ENCODE measurements at places on chromosomes 5 and 9.

DNA sequence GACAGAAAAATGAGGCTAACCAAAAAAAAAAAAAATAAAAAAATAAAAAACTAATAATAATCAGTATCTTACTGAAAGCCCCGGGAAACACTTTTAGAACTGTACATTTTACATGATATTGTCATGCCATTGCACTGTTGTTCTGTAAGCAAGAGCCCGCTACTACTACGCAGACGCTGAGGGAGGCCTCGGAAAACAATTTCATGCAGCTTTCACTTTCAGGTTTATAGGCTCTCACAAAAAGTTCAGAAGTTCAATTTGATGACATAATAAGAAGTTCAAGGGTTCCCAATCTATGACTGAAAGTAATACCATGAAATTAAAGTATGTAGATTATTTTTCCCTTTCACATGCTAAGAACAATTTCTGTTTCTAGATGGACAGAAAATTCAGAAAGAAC lies 318.3 kb upstream of the ITGA1 start:
- no peak for DNase-seq

DNA sequence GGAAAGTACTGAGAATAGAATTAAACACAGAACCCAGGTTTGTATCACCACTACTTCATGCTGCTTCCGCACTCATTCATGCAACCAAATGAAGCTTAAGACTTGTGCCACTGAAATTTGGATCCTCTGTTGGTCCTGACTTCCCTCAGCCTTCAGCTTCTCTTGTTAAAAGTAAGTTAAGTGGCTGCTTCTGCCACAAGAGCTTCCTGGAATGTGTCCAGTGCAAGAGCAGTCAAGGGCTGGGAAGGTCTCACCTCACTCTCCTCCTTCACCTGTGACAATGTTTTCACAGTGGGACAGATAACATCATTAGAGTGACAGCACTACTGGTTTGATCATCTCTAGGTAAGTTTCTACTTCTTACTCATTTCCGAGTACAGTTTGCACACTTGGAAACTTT lies 7.9 kb downstream of the SNCAIP start:
- DNase-seq, result peak; percentile 55

DNA sequence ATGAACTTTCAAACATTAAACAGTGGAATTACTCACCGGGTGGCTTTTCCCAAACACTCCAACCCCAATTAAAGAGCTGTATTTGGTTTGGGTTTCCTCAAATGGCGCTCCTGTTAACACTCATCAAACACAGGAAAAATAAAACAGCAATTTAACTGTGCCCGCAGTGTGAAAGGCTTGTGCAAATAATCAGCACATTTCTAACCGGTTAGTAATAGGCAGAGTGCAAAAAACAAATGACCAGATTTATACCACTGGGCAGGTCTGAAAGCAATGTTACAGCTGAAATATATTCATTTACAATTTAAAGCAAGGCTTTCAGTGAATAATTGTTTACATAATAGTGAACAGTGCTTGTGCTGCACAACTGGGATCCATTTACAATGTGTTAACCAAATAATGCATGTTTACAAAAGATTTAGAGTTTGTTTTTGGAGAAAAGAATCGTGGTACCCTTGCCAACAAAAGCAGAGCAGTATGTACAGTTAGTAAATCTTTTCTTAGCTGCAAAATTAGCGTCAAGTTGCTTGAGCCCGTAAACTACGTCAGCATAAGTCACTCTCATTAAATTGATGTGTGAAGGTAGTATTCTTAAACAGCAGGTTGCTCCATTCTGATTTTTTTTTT lies 662.9 kb upstream of the ZNF608 start:
- peak; percentile 72 for DNase-seq

- DNase-seq, result no peak
These were observed 480.8 kb downstream of the PSAT1 start for GRCh38 chr9:78777747-78778146.

DNA sequence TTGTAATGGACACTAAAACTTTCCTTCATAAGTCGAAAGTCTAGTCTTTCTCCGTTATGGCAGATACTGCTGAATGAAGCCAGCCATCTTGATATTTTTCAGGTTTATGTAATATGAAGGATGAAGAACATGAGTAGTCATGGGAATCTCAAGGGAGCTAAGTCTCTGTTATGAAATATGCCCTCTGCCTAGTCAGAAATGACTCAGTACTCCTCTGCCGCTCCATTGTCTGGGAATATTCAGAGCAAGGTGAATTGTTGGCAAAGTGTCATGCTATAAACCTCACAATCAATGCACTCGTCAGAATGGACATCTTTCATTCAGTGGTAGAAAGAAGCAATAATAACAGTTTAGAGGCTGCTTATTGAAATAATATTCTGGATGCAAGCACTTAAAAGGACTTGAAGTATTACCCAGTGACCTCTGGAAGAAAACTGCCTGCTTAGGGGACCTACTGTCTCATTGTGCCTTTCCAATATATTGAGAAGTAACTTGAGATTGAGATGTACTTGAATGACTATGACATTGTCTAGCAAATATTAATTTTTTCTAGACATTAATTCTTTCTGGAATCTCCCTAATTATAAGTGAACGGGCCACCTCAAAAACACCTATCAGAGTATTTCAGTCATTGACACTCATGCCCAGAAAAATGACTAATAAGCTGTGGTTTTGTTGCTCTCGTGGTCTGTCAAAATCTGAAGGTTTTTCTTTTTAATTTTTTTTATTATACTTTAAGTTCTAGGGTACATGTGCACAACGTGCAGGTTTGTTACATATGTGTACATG lies 1011.5 kb upstream of the ACO1 start:
- no peak for DNase-seq

GRCh38 chr5:177565046-177565445 lies 10.7 kb upstream of the FAM193B start:
- DNase-seq, result no peak

- DNase-seq, result no peak
These were observed 6.1 kb downstream of the TNC start for GRCh38 chr9:115111874-115112273.

- no peak for DNase-seq
These were observed 24.3 kb downstream of the HMGCR start for GRCh38 chr5:75361310-75361709.

- peak; percentile 19 for DNase-seq
These were observed 2.2 kb downstream of the DCP2 start for GRCh38 chr5:112978836-112979235.

- no peak for DNase-seq
These were observed 11.0 kb upstream of the DENND1A start for GRCh38 chr9:123940721-123941523.

- DNase-seq, result no peak
These were observed 26.9 kb downstream of the ADGRV1 start for GRCh38 chr5:90585337-90585986.

- DNase-seq, result no peak
These were observed 652.6 kb downstream of the CETN3 start for GRCh38 chr5:89756955-89757354.

- DNase-seq, result no peak
These were observed 12.2 kb downstream of the SPATA9 start for GRCh38 chr5:95670568-95670967.

GRCh38 chr5:56677690-56678305 lies 137.6 kb upstream of the MAP3K1 start:
- no peak for DNase-seq

- peak; percentile 97 for DNase-seq
These were observed 27.1 kb upstream of the SLC6A19 start for GRCh38 chr5:1174122-1174936.

DNA sequence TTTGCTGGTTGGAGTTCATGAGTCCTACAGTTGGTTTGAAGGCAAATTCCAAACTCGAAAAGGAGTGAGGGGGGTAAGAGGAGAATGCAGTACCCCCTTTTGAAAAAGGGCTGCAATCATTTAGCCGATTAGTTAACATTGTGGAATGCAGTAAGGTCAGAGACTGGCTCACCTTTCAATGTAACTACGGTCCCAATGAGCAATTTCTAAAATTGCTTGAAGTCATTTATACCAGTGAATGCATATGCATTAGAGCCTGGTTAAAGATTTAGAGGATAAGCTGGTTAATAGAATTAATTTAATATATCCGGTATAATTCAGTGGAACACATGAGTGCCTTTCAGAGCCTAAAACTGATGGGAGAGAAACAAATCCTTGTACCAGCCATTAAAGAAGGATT lies 172.6 kb upstream of the PAPPA start:
- no peak for DNase-seq

DNA sequence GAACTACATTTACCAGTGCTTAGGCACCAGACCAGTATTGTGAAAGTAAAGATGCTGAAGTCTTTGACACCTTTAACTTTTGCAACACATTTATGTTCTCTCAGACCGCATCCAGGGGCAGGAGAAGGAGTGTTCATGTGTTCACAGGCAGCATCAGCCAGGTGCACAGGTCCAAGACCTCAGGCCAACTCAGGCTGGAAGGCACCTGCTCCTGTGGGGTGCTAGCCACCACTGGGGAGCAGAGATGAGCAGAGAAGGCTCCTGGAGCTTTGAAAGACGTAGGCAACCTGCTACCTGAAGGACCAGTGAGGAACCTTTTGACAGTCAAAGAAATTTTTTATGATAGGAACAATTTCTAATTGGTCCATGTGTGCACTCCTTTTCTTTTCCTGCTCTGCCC lies 35.6 kb downstream of the DAPK1 start:
- no peak for DNase-seq

GRCh38 chr9:86324901-86325300 lies 29.3 kb downstream of the TUT7 start:
- no peak for DNase-seq

DNA sequence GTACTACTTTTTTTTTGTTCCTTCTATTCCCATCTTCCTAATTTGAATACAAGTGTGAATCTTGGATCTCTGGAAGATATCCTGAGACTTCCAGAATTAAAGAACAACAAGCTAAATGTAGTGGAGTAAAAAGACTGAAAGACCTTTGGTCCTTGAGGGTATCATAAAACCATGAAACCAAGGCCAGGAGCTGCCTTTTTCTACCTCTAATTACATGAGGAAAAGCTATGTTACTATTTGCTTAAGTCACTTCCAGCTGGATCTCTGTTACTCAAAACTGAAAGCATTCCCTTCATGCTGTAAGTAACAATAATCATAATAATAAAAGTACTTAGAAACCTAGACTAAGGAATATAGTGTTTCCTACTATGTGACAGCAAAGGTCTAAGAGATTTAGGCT lies 649.6 kb downstream of the KCTD16 start:
- no peak for DNase-seq

- DNase-seq, result no peak
These were observed 180.8 kb upstream of the GAS1 start for GRCh38 chr9:87127978-87128614.

DNA sequence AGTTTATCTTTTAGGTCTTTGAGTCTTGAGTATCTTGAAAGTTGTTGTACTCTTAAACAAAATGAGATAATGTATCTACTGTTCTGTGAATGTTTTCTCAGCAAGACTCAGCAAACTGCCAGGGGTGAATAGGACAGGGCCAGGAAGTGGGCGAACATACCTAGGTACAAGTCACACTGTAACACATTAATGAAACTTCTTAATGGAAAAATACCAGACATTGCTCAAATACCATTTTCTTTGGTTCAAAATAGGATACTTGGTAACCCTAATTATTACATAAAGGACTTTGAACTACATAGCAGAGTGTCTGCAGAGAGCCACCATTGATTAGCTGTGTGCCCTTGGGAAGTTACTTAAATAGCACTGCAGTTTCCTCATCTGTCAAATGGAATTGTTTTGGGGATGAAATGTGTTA lies 197.5 kb downstream of the ARHGEF28 start:
- DNase-seq, result peak; percentile 64

DNA sequence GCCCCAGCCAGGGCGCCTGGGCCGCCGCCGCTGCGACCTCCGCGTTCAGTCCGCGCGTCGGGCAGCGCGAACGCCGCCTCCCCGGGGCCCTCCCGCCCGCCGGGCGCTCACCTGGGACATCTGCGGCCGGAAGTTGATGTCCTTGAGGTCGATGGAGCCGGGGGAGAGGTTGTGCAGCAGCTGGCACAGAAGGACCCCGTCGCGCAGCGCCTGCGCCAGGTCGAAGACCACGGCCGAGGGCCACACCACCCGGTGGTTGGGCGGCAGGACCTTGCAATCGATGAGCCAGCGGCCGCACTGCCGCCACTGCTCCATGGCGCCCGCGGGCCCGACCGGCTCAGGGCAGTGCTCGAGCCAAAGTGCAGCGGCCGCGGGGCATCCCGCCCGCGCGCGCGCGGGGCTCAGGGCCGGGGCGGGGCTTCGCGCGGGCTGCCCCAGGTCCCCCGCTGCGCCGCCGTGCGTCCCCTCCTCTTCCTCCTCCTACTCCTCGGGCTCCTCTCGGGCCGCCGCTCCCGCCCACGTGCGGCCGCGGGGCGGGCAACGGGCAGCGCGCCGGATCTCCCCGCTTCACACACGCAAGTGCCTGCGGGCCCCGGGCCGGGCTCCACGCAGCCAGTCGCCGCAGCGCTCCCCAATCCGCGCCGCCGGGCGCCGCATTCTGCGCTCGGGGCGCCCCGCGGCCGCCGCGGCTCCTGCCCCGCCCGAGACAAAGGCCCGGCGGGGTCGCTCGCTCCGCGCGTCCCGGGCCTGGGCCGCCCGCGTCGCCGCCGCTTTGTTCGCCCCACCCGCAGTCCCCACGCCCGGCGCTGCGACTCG lies at the start of gene VAV2:
VAV2 (minus strand) TSS at position 361 of the 816 bp plus-strand sequence; CDS start at position 315, 46 bp downstream.
- peak; percentile 92 for DNase-seq

DNA sequence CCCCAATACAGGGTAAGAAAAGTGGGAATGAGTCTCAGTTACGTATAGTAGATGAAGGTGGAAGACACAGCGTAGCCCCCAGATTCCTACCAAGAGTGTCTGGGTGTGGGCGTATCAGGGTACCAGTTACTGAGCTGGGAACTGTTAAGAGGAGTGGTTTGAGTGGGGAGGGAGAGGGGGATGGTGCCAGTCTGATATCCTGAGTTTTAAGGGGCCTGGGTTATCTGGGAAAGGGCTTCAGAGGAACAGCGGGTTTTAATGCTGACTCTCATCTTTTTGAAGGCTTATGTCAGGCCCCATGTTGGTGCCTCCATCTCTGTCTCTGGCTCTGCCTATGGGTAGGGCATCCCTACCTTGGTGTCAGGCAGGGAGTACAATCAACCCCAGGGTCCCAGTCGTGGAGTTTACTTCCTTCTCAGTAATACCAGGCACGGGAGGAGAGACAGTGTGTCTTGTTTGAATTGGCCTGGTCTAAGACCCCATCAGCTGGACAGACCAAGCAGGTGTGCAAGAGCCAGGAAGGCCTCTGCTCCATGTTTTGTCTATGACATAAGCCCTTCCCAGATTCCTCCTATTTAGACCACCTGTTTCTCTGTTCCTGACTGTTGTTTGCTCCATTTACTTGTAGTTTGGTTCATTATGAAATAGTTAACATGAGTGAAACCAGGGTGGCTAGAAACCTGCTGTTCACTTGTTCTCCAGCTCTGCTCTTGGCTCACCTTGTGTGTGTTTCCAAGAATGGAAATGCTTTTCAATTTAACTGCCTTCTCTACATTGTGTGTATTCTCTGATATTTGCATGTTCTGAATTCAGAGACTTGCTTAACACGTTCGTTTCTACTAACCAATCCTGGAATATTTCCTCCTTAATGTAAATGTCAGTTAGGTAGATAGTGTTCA lies 125.6 kb downstream of the DAB2IP start:
- no peak for DNase-seq

DNA sequence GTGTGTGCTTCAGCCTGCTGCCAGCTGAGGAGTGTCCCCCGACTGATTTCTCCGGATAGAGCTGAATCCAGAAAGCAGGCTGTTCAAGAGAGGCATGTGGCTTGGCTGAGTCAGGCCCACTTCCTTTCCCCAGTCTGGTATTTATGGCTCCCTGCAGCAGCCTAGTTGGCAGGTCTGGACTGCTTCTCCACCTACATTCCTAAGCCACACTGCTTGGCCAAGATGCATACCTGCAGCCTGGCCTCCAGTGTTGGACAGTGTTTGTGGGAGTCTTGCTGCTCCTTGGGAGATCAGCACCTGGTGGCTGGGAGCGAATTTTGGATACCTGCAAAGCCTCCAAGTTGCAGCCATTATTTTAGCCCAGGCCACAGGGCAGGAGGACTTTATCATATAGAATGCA lies 670.8 kb downstream of the ACTL7B start:
- no peak for DNase-seq

Measured in DMS53 (cell line).